Stimulated activated CD8-positive, alpha-beta memory T cell treated with anti-CD3 and anti-CD28 coated beads, Interleukin-2, amount 100 ng/mL, for 1 hour (primary cell): ENCODE measurements at places on chromosomes 2 and 18.

DNA sequence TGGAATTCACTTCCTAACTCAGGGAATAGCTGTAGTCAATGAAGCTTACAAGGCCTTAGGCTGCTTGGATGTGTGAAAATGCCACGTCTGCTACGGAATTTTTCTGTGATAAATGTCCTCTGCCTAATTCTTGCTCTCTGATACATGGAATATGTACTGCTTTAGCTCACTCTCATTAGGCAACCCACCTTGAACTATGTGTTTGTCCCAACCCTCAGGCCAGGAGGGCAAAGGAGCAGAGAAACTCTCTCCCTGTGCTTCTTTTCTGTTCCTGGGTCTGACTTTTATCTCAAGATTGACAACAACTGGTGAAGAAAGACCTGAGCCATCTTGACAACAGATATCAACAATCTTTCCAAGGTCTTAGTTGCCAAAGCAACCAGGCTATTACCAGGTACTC, 143.9 kb downstream of the GCA start:
- DNase-seq = no peak

DNA sequence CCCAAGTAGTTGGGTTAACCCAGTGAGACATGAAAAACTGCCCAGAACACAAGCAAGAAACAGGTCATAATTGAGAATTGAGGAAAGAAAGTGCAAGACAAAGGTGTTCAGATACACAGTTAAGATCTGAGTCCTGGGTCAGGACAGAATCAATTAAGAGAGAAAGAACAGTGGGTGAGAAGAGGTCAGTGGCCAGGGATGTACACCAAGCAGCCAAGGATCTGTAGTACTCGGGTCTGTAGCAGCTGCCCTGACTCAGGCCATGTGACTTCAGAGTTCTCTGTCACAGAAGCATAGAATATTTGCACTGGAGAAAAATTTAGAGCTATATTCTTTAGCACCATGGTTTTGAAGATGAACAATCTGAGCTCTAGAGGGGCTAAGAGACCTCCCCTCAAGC, 141.6 kb downstream of the SLC8A1 start:
- DNase-seq = no peak

GRCh38 chr2:30302566-30302965, 71.2 kb downstream of the LBH start:
- no peak for DNase-seq

DNA sequence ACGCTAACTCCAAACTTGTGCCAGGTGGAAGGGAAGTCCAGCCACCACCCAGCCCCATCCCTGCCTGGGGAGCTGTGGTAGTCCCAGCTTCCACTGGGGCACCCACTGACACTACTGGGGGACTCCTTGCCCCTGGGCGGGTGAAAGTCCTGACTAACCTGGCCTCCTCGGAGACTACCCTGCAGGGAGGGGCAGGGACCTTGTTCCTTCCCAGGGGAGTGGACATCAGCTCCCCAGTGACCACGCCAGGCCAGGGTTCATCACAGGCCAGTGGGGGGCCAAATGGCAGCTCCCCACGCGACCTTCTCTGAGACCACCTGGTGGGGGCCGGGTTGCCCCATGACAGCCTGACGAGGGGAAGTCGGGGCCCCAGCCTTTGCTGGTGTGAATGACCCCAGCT, 420.0 kb upstream of the SALL3 start:
- no peak for DNase-seq

- DNase-seq = no peak
Measured at GRCh38 chr2:140550821-140551220, 1580.0 kb downstream of the LRP1B start.

DNA sequence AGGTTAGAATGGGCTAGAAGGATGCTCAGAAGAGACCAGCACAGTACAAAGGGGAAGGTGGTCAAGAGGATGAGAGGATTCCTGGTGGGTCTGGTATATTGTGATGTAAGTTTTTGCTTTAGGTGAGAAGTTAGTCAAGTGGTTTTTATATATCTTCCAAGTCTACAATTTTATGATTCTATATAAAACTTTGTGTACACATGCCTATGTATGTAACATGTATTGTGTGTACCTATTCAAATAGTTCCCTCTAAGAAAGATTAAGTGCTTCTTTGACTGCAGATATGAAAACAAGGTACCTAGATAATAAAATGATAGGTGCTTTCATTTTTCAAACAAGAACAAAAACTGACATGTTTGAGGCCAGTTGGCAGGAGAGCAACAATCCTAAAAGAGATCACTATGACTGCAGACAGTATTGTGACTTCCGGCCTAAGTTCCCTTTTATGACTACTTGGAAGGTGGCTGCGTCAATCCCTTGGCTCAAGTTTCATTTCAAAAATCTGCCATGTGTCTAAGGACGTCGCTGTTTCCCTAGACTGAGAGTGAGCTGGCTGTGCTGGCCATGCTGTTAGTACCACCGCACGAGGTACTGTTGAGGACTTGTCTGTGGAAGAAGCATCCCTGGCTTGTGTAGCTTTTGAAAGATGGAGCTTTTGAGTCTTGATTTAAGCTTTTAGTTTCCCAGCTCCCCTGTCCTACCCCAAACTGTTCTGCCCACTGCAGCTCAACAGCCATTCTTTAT, 123.1 kb downstream of the PRPF40A start:
- no peak for DNase-seq

DNA sequence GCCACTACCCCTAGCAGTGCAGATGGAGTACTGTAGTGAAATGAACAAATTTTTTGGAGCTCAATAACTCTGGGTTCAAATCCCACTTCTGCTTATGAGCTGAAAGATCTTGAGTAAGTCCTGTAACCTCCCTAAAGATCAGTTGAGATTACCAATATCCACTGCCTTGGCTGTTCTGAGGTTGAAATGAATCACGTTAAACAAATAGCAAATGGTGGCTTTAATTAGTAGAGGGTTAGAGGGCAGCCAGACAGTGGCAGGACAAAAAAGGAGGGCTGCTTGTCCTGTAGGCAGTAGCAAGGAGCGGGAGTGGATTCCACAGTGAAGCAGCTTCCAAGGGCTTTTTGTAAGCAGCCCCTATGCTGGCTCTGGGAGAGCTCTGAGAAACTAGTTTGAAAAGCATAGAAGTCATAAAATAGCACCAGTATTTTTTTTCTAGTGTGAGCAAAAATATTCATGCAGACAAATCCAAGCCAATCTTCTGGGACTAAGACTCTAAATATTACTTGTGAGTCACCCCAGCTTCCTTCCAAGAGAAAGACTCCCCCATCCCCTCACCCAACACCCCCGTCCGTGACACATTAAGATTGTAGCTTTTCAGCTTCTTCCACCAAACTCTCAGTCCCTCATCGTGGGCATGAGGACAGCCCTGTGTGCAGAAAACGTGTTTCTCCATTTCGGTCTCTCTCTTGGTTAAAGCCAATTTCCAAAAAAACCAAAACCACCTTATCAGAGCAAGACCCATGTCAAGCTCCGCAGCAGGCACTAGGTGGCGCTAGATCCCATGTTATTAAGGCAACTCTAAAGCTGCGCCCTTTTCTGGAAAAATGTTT, 123.5 kb upstream of the LGALSL start:
- peak; percentile 68 for DNase-seq

DNA sequence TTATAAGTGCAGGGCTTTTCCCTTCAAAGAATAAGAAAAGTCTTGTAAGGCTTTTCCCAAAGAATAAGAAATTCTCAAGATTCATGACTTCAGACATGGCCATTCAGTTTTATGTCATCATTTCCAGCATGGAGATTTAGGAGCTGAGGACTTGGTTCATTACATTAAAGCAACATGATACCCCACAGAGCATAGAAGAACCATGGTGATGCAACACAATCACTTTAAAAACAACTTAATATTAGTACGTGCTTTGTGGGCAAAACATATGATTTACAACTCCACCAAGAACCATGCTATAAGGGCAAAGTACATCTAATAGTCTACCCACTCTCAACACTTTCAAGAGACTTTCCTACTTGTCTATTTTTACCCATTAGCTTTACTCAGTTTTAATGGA, 214.4 kb downstream of the SRBD1 start:
- no peak for DNase-seq

DNA sequence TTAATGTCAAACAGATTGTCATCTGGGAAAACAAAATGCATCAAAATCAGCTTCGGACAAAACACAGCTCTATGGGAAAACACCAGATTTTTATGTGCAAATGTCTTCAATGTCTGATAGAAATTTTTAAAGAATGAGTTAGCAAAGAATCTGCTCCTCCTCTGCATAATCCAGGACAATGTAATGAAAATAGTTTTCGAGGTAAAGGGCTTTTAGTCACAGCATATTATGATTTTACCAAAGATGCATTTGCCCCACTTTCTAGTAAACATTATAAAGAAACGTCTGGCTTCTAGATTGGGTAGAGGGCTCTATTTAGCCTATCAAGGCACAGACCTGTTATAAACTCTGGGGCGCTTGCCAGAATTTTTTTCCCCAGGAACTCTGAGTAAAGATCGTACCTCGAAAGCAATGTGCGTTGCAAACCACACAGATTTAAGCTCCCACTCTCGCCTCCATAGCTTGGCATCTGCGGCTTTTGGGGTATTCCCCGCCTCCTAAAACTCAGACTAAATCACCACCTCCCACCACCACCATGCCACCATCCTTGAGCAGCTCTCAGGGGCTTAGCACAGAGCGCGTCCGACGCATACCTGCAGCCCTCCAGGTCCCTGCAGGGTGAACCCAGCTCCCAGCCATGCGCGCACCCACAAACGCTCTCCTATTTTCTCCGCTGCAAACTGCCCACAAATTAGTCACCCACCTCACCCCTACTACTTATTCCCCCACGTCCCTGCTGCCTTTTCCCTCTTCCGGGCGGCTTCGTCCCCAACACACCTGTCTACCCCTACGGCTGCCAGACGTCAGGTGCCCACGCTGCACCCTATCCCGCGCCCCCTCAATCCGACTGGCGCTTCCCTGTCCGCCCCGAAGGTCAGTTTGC, 829 bp downstream of the ACVR1C start:
- no peak for DNase-seq

- no peak for DNase-seq
Measured at GRCh38 chr18:10049747-10050146, 135.9 kb downstream of the VAPA start.

DNA sequence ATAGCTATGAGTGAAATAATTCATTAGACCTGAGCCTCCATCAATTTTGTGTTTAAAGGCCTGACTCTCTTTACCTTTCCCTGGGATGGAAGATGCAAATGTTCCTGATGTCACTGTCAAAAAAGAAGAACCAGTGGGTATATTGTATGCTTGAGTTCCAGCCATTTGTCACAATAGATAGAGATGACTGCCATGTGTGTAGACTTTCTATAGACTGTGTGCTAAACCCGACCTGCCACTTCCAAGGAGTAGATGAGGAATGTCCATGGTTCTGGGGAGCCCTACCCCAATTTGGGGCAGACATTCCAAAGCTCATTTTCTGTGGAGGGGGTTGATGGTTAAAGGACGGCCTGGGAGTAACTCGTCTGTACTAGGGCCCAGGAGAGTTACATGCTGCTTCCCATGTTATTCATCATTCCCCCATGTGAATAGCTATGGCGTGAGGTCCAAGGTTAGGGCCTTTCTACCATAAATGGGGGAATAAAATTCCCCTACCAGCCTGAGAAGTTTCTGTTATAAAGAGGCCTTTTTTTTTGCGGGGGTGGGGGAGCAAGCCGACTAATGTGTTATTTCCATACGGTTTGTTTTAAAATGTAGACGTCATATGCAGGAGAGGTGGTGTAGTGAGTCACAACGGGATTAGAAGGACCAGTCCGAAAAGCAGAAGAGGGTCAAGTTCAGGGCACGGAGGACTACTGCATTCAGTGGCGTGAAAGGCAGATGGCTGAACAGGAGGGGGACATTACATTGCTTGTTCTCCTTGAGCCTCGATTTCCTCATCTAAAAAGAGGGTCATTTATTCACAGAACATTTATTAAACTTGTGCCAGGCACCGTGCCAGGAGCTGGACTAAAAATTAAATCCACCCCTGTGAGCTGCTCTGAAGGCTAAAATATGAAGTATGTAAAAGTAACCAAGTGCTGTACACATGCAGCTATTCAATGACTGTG, 24.0 kb downstream of the IL1B start:
- DNase-seq = no peak

- DNase-seq = no peak
Measured at GRCh38 chr18:76232010-76232409, 263.0 kb downstream of the ZNF516 start.

- no peak for DNase-seq
Measured at GRCh38 chr2:44906972-44907371, 34.5 kb upstream of the SIX3 start.

DNA sequence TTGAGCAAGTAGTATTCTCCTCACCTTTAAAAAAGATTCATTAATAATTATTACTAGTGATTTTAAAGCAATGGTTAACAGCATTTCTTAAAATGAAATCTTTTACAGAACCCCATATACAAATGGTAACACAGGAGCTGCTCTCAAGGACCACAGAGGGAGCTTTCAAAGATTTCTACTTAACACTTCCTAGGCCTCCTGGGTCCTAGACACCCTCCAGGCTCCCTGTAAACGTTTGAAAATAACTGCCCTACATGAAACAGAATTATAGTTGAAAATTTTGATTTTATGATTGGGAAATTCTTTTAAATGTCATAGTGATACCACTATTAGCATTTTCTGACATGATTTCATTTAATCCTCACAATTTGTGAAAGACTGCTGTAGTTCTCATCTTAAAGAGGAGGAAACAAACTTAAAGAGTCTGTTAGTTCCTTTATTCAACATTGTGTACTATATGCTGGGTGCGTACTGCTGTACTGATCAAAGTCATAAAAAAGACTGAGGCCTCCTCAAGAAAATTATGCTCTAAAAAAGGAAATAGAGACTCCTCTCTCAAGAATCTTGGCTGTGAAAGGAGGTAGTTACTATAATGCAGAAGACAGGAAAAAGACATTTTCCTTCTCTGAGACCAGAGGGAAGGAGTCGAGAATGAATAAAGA, 10.6 kb downstream of the CUL3 start:
- DNase-seq = no peak

DNA sequence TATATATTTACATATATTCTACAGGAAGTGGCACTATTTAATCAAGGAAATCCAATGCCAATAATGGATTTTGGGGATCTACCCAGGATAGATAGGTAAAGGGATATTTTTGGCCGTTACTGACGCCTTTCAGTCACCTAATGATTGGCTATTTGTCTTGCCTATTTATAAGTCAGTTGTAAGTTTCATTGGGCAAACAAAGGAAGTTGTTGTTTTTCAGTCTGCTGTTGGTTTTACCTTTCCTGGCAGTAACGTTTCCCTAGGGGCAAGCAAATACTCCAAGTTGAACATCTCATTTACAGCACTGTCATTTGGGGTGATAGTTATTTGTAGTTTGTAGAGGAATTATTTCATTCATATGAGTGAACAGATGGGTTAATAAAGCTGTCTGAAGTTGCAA, 17.0 kb upstream of the LANCL1 start:
- DNase-seq = no peak

GRCh38 chr18:62877411-62878221, 162.3 kb downstream of the PHLPP1 start:
- no peak for DNase-seq

DNA sequence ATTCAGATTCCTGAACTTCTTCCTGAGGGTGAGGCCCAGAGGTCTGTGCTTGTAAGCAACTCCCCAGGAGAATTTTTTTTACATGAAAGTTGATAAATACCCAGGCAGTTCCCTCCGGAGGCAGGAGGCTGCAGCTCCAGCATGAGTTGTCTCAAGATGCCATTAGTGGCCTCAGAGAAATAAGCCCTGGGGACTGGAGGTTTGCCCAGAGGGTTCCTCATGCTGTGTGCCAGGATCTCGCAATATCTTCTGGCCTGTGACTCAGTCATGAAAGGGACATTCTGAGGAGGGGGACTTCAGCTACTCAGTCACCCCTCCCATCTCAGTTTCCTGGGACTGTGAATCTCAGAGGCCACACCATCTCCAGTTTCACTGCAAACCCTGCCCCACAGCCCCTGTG, 49.9 kb downstream of the LYPD1 start:
- no peak for DNase-seq
